Uterine smooth muscle cell (primary cell): ENCODE measurements at places on chromosomes 6 and 20. TPM values are rescaled to one million over a fixed set of nuclear protein-coding genes. Genes with fewer than 3 reads are reported as not detected.

Gene OR10C1
- total RNA-seq = not detected in 2 replicates

Gene BTBD3
- total RNA-seq = 20.9 and 21.4 TPM in 2 replicates

Gene PGC
- total RNA-seq = not detected in 2 replicates

Gene ATRN
- 46.0 and 56.5 TPM in 2 replicates for total RNA-seq

Gene TEAD3
- 12.5 and 14.2 TPM in 2 replicates for total RNA-seq

Gene SAPCD1
- total RNA-seq = 1.00 and 1.2 TPM in 2 replicates

Gene SLC26A8
- not detected in 2 replicates for total RNA-seq

Gene SLC17A2
- not detected in 2 replicates for total RNA-seq

Gene NAPB
- 10.9 and 12.2 TPM in 2 replicates for total RNA-seq

Gene LY6G5C
- total RNA-seq = 0.33 and 0.37 TPM in 2 replicates

Gene SIM1
- not detected in 2 replicates for total RNA-seq

Gene MCHR2
- total RNA-seq = not detected in 2 replicates
